Suppressor macrophage treated with lipopolysaccharide for 4 hours (primary cell): ENCODE measurements at places on chromosomes 2 and 18.

GRCh38 chr2:178025551-178026185, 46.9 kb downstream of the PDE11A start:
- no peak for DNase-seq

DNA sequence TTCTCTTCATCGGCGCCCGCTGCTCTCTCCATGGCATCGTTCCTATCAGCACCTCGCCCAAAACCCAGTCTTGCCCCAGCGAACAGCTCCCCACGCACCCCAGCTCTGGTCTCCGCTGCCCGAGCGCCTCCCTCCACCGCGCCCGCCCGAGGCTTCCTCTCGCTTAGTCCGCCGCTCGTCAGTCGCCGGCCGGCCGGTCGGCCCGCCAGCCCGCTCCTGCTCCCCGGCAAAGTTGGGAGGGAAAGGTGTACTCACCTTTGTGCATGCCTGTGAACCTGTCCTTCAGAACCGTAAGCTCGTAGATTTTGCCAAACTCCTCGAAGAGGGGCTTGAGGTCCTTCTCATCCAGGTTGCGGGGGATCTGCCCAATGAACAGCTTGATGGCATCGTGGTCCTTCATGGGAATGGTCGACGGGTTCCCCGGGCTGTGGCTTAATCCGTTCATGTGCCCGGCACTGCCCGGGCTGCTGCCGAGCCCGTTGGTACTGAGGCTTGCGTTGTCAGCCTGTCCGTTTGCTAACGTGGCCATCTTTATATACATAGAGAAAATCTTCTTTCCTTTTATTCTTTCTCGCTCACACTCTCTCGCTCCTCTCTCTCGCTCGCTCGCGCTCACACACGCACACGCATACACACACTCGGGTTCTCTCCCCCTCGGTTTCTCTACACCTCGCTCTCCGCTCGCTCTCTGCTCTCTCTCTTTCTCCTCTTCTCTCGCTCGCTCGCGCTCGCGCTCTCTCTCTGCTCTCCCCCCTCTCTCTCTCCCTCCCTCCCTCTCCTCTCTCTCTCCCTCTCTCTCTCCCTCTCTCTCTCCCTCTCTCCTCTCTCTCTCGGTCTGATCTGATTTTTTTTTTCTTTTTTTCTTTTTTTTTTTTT, at the start of gene CELF4:
Gene CELF4 (minus strand): TSS at position 698 of the 876 bp plus-strand sequence.
- DNase-seq = no peak

DNA sequence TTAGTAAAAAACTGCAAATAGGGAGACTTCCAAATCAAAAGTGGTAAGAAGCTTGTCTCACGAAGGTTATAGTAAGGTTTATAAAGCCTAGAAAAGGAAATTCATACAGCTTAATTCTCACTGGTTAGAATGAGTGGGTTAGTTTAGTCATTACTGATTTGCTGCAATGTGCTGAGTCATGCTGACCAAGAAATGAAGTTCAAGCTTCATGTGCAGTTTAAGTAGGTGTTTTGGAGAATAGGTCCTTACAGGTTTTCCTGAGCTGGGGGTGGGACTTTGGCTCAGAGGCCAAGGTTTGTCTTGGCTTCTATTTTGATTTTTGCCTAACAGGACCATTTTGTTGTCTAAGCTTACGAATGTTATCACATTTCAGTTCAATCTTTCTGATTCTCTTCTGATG, 15.1 kb downstream of the CLIP4 start:
- peak; percentile 60 for DNase-seq

DNA sequence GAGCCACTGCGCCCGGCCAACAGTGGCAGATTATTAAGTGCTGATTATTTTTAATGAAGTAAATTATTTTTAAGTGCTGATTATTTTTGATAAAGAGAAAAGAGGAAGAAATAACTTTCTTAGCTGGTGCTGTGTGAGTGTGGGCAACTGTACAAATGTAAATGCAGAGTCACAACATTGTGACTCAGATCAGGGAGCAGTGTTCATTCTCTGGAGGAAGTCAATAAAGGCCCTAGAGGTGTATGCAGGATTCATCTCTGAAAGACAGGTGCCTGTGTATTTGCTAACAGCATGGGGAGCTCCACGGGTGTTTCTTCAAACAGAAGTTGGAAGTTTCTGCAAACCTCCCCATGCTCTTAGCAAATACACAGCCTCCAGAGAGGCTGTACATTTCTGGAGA, 6.2 kb downstream of the KRTCAP3 start:
- DNase-seq = no peak

DNA sequence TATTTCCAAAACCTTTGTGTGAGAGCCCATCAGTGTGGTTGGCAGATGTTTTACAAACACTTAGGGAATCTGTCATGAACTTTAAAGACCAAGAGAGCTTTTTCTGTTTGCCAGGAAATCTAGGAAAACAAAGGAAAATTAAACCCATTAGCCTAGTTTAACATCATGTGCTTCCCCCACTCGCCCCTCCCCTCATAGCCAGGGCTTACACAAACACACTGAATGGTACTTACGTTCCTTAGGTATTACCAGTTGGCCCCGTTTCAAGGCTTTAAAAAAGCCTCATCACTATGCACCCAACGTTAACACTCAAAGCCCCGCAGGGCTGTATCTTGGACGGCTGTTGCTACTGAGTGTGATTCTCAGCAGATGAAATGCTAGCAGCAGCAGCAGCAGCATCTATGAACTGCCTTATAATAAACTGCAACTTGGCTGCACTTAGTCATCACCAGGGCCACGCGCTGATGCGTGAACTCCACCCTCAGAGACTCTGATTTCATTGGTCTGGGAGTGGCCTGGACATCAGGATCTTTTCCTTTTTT, 20.1 kb upstream of the TTC39C start:
- DNase-seq = no peak

DNA sequence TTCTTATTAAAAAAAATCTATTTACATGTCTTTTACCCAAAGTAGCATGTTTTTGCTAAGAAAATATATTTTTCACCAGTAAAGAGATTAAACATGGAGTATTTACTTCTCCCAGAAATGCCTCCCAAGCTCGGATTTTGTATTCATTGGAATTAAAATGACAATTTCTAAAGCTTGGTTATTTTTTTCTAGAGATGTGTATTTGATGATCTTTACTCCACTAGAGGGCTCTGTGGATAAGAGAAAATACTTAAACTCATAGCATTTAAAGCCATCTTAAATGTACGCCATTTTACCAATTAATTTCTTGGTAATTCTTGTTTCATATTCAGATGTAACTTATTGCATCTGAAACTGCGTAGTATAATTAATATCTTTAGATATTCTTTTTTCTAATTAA, 461.4 kb downstream of the GALR1 start:
- DNase-seq = no peak

- DNase-seq = no peak
These were observed 39.8 kb downstream of the PIAS2 start for GRCh38 chr18:46877329-46877987.

GRCh38 chr18:45974088-45974536, 7.0 kb upstream of the EPG5 start:
- peak; percentile 96 for DNase-seq

- DNase-seq = no peak
These were observed 6.2 kb upstream of the MYL12B start for GRCh38 chr18:3255611-3256165.
